Stimulated activated CD8-positive, alpha-beta memory T cell treated with anti-CD3 and anti-CD28 coated beads, Interleukin-7, amount 100 ng/mL, for 1 hour (primary cell): ENCODE measurements at places on chromosomes 11 and 22.

GRCh38 chr11:1767399-1768140 lies 3.8 kb upstream of the CTSD start:
- DNase-seq, result no peak

DNA sequence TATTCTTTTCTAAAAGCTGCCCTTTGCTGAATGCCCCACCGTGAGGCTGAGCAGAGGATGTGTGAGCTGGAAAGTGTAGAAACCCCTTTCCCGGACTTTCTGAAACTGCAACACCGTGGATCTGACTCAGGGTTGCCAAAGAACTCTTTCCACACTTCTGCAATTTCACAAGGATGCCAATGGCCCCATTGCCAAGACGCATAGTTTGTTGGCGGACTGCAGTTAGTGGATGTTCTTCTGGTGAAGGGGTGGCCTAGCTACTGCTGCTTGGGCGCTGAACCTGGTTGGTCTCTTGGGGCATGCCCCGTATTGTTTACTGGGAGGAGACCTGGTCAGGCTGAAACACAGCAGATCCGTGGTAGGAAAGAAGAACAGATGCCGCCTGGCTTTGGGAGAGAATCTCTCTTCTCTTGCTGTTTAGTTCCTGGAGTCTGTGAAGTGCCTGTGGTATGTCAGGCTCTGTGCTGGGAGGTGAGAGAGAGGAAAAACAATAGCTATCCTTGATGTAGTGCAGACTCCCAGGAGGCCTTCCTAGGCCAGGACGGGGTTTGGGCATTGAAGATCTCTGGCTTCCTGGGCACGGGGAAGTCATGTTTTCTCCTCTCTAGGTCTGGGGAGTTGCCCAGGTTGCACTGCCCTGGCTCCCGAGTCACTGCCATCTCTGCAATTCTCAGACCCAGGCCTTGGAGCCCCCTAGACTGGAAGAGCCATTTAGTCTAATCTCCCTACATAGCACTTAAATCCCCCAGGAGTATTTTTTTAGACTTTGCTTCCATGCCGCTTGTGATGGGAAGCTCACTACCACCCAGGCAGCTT lies 26.9 kb downstream of the CD82 start:
- no peak for DNase-seq

- no peak for DNase-seq
These were observed 133.5 kb downstream of the RBFOX2 start for GRCh38 chr22:35894937-35895708.

- no peak for DNase-seq
These were observed 48.7 kb downstream of the CYTH4 start for GRCh38 chr22:37331034-37331428.

DNA sequence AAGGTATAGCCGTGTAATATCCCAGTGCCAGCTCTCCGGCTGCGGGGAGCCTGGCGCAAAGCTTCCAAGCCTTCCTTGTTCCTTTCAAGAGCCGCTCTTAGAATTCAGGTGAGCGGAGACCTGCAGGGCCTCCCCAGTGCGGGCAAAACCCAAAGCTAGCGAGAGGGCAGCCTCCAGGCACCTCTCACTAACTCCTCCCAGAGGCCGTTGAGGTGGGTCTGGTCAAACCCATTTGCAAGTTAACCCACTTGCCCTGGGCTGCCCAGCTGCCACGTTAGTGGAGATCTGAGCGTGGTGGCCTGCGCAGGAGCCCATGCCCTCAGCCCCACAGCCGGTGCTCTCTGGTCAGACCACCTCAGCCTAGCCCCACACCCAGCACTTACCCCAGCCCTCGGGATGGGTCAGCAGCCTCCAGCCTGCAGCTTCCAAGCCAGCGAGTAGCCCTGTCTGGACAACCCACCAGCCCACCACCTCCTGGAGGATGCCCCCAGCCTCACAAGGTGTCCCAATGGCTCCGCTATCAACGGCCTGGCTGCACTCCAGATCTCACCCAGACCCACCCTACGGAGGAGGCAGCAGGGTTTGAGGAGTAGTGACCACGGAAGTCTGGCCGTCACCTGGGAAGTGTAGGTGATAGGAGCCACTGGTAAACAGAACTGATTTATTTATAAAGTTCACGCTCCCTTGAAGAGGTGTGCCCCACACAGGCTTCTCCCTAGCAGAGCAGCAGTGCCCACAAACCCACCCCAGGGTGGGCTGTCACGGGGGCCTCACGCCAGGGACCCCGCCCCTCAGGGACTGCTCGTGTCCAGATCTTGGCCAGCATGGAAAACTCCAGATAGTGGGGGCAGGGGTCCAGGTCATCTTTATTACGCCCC lies 2.3 kb downstream of the ASCL2 start:
- no peak for DNase-seq

GRCh38 chr11:47152126-47152952 lies 24.3 kb downstream of the ARFGAP2 start:
- DNase-seq, result no peak

DNA sequence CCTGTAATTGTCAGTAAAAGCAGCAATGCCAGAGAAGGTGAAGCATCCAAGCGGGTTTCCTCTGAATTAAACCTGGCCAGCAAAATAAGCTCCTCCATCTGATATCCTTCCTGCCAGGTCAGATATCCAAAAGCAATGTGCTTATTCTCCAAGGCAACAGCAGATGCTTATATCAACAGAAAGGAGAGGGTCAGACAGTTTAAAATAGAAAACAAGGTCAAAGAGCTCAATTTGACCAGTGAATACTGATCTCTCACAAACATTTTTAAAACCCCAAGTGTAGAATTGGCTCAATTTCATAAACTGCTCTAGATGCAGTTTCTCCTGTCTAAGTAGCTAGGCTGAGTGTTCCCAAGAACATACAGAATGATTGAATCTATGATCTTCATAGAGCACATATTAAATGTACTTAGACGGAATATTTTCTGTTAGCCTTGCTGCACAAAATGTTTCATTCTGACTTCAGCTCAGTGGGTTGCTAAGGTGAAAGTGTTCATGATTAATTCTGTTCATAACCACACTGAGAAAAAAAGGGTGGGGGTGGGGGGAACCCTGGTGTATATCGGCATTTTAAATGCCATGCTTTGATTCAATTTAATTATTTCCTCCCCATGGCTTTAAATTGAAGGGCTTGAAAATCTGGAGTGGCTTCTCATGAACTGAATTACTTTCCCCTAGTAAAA lies 174.2 kb upstream of the ARHGAP20 start:
- DNase-seq, result no peak

DNA sequence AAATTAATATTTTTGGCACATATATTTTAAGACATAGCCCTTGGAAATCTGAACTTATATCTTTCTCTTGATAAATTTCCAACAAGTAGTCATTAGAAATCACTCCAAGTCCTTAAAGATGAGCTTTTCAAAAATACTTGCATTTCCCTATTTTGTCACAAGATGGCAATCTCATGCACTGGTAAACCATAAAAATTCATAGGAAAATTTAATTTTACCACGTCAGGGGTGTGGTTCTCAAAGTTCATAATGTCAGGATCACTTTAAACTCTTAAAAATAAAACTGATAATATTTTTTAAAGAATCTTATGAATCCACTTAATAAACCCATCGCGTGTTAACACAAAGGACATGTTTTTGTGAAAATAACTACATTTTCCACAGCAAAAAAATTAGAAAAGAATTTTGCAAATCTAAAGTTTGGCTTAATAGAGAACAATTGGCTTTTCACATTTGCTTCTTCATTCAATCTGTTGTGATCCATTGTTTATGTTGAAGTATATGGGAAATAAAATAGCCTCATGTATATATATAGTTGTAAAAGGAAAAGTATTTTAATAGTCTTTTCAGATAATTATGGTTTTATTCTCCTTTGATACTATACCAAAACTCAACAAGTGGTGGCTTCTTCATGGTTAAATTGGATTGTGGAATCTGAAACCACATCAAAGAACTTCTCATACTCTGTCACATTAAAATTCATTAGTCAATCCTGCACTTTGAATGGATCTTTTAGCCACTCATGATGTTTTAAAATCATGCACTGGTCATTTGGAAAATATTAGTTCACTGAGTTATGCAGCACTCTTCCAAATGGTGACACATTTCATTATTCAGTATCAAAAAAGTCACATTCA lies 169.1 kb downstream of the CADM1 start:
- no peak for DNase-seq

DNA sequence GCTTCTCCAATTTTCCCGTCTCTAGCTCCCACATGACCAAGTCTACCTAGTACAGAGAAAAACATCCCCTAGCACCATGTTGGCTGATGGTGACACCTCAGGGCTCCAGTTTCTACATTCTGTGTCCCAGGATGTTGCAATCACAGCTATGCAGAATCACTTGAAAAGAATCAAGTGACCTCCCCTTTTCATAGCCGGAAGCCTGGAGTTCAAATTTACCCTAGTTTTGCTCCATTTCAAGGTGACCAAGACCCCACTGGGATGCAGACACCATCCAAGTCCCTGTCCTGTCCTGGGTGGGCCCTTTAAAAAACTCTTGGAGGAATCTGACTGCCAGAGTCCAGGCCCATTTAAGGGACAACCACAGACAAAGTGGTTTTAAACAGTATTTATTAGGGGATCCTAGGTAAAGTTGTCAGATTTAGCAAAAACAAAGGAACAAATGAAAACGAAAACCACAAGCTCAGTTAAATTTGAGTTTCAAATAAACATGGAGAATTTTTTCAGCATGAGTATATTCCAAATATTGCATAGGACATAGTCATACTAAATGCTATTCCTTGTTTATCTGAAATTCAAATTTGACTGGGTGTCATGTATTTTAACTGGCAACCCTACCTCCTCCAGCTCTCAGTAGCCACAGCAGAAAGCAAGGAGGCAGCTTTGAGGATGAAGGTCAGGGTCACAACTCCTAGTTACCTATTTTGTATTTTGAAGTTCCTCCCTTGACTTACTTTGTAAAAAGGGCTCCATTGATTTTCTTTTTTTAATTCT lies 52.4 kb downstream of the MIAT start:
- no peak for DNase-seq

GRCh38 chr11:122720107-122720881 lies 64.8 kb downstream of the UBASH3B start:
- DNase-seq, result no peak

DNA sequence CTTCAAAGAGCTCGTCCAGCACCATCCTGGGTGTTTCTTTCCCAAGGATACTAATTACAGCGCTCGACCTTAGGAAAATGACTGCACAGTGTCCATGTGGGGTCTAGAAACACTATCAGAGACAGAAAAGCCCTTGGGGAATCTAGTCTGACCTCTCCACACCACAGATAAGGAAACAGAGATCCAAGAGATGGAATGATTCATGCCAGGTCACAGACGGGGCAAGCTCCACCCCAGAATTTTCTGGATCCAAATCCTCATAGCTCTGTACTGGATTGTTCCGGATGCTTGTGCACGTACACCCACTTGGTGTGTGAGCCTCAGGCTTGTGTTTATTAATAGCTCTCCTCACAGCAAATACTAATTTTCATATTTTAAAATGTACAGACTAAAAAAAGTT lies 11.3 kb downstream of the ABTB2 start:
- DNase-seq, result no peak

DNA sequence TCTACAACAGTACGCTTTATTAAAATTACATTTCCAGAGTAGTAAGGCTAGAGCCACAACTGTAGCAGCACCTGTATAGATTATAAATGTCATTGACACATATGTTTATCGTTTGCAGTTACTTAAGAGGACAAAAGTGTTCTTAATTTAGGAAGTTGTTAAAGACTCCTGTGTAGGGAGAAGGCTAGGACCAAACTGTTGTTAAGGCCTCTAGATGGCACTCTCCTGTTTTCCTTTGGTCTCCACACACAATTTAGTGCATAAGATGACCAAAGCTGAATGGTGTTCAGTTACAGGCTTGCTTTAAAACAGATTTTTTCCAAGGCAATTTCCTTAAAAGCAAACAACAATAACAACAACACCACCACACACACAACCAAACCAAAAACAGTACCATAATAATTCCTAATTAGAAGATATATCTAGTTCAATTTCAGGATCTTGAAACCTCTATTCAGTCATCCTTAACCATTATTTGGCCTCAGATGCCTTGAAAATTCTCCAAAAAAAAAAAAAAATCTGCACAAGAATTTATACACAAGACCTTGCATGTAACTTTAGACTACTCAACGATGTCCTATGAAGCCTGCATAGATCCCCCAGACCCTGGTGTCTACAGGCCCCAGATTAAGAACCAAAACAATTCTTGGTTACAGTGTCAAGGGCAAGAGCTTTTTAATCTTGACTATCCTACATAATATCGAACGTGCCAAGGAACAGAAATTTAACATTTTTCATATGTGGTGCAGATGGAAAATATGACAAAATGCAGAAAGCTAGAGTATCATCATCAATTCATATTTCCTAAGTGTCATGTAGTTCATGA lies 42.6 kb upstream of the APOA1 start:
- DNase-seq, result no peak

DNA sequence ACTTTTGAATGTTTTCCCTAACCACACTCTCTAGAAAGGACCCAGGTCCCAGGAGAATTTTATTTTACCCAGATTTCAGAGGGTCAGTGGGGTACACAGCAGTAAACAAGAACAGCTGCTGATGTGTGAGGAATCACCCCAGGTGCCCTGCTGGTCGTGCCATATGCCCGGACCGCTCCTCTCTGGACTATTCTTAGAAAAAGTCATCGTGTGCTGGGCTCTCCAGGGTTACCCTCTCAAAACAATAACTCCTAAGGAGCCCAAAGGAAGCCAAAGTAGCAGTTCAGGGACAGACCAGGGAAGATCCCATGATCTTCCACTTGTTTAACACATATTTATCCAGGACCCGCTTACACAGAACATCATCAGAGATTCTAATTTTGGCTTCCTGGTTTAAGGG lies 29.7 kb downstream of the LRP4 start:
- DNase-seq, result no peak

DNA sequence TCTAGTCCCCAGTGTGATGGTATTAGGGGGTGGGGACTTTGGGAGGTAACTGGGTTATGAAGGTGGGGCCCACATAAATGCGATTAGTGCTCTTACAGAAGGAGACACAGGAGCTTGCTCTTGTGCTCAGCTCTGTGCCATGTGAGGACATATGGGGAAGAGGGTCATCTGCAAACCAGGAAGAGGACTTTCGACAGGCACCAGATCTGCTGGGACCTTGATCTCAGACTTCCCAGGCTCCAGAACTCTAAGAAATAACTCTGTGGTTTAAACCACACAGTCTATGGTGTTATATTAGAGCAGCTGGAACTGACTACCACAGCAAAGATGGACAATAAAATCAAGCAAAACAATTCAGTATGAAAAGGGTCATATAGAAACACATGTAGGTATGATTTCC lies 26.7 kb downstream of the NNMT start:
- no peak for DNase-seq

GRCh38 chr11:62621027-62621566 lies 689 bp downstream of the B3GAT3 start:
- no peak for DNase-seq

DNA sequence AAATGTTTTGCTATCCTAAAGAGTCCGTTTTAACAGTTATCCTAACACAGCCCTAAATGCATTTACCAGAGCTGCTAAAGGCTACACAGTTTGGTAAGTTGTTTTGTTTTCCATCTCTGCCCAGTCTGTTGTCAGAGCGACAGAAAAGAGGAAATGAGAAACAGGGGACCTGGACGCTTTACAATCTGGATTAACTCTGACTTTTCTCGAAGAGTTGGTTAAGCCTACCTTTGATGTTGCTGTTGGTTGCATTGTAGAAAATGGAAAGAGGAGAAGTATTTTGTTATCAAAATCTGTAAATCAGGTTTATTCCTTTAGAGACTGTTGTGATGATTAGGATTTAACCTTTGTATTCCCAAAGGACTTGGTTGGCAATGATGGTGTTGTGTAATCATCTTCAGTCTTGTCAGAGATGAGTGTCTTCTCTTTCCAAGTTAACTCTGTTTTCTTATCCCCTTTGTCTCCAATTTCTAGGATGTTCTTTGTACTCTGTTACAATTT lies 481 bp downstream of the ANGPTL5 start:
- no peak for DNase-seq

GRCh38 chr11:69253028-69253427 lies 40.9 kb upstream of the MYEOV start:
- no peak for DNase-seq

GRCh38 chr11:64339286-64339685 lies 718 bp upstream of the CCDC88B start:
- no peak for DNase-seq
